Lung (tissue), 17 donors: ENCODE measurements at places on chromosomes 4 and X. TPM values are rescaled to one million over a fixed set of nuclear protein-coding genes. Genes with fewer than 3 reads are reported as not detected.
A peak's percentile ranks its signal among the peaks of the same experiment; 100 is the strongest.

IGSF1 gene
- total RNA-seq: 0.06 TPM

GRCh38 chr4:57462843-57463242 is 352.7 kb upstream of the IGFBP7 start:
- no peak overlapping the region for H3K27ac ChIP-seq
- peak; percentile 21 for DNase-seq
- no peaks in the 10 kb centered on the region for H3K27me3 ChIP-seq
- H3K4me3 ChIP-seq: no peak overlapping the region

DRD5 gene
- not detected for total RNA-seq

GRCh38 chrX:18457000-18457399 is 31.6 kb downstream of the CDKL5 start:
- DNase-seq: no peak
- H3K27me3 ChIP-seq: no peaks in the 10 kb centered on the region
- no peak overlapping the region for H3K4me3 ChIP-seq

- H3K36me3 ChIP-seq: no peaks in the 10 kb centered on the region
- H3K4me3 ChIP-seq: no peak overlapping the region
- H3K4me1 ChIP-seq: no peaks in the 10 kb centered on the region
These were observed 57.6 kb downstream of the SHISA3 start for GRCh38 chr4:42454755-42455420.

- no peaks in the 10 kb centered on the region for H3K27me3 ChIP-seq
- DNase-seq: no peak
- no peak overlapping the region for H3K4me3 ChIP-seq
- peak overlapping the region; percentile 11 for H3K27ac ChIP-seq
These were observed 3.8 kb downstream of the VEGFC start for GRCh38 chr4:176788971-176789370.

GIMD1 gene
- total RNA-seq: not detected

DNA sequence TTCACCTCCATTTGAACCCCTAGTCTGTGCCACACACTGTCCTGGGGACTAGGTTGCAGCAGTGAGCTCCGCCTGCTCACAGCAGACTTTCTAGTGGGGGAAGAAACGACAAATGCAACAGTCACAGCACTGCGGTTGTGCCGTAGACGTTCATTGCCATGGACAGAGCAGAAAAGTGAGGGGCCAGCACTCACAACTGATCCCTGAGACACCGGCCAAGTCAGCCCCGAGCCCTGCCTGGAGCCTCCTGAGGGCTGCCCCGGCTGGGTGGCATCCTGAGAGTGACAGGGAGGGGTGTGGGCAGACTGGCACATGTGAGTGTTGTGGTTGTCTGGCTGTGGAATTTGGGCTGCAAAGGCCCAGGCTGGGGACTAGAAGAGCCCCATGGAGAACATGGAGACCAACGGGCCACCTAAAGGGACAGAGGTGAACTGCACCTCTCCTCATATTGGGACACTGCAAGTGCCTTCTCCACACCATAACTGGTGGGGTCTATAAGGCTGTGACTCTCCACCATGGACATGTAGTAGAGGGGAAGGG is 4.6 kb downstream of the DUSP9 start:
- peak; percentile 10 for DNase-seq
- peaks cover 6% of the 10 kb centered on the region for H3K27me3 ChIP-seq
- H3K4me3 ChIP-seq: no peak overlapping the region

FAM184B gene
- total RNA-seq: 0.18 TPM

ASB12 gene
- total RNA-seq: not detected

- no peaks in the 10 kb centered on the region for H3K4me1 ChIP-seq
- no peaks in the 10 kb centered on the region for H3K27me3 ChIP-seq
- H3K4me3 ChIP-seq: no peak overlapping the region
- peak; percentile 89 for DNase-seq
- no peak overlapping the region for H3K27ac ChIP-seq
These were observed 37.7 kb upstream of the ARAF start for GRCh38 chrX:47523297-47523696.

- H3K27ac ChIP-seq: no peak overlapping the region
- H3K36me3 ChIP-seq: no peaks in the 10 kb centered on the region
- no peak for DNase-seq
- no peaks in the 10 kb centered on the region for H3K4me1 ChIP-seq
- H3K4me3 ChIP-seq: no peak overlapping the region
- peaks cover 51% of the 10 kb centered on the region for H3K27me3 ChIP-seq
These were observed 4.5 kb downstream of the BMX start for GRCh38 chrX:15505101-15505500.

- no peaks in the 10 kb centered on the region for H3K27me3 ChIP-seq
- H3K36me3 ChIP-seq: no peaks in the 10 kb centered on the region
- no peak overlapping the region for H3K27ac ChIP-seq
- H3K4me3 ChIP-seq: no peak overlapping the region
- no peaks in the 10 kb centered on the region for H3K4me1 ChIP-seq
These were observed 41.0 kb upstream of the CPEB2 start for GRCh38 chr4:14961292-14961691.

DNA sequence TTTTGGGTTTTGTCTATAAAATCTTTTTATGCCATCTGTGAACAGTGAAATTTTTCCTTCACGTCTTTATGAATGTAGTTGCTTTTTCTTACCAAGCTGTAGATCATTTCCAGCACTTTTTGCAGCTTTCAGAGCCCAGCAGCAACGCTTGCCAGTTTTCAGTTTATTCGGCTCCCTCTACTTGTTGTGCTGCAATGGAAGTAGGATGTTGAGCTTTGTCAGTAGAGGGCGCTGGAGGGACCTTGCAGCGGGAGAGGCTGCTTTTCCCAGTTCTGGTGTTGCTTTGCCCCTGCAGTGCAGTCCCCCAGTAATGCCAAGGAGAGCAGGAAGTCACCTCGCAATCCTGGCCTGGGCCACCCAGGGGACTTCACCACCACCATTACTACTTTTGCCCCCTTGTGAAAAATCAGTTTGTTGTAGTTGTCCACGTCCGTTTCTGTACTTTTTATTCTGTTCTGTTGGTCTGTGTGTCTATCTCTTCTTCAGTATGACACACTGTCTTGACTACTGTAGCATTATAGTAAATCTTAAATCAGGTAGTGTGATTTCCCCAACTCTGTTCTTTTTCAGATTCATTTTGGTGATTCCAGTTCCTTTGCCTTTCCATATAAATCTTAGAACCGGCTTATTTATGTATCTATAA is 21.8 kb downstream of the CMC4 start:
- H3K27ac ChIP-seq: no peak overlapping the region
- H3K4me1 ChIP-seq: no peaks in the 10 kb centered on the region
- no peaks in the 10 kb centered on the region for H3K27me3 ChIP-seq
- no peak overlapping the region for H3K4me3 ChIP-seq
- DNase-seq: peak; percentile 74

GRCh38 chr4:10732235-10732913 is 47.8 kb upstream of the CLNK start:
- no peaks in the 10 kb centered on the region for H3K36me3 ChIP-seq
- H3K27me3 ChIP-seq: no peaks in the 10 kb centered on the region
- H3K4me3 ChIP-seq: no peak overlapping the region
- DNase-seq: no peak

- no peaks in the 10 kb centered on the region for H3K27me3 ChIP-seq
- no peaks in the 10 kb centered on the region for H3K4me1 ChIP-seq
- H3K36me3 ChIP-seq: no peaks in the 10 kb centered on the region
- no peak overlapping the region for H3K4me3 ChIP-seq
- no peak overlapping the region for H3K27ac ChIP-seq
These were observed 155.6 kb downstream of the BMPR1B start for GRCh38 chr4:94913316-94913715.

GRCh38 chrX:101774340-101774739 is 114.7 kb upstream of the ARMCX2 start:
- H3K27me3 ChIP-seq: no peaks in the 10 kb centered on the region
- H3K36me3 ChIP-seq: no peaks in the 10 kb centered on the region
- H3K4me1 ChIP-seq: no peaks in the 10 kb centered on the region
- no peak overlapping the region for H3K27ac ChIP-seq
- DNase-seq: no peak

GRCh38 chr4:147370473-147370872 is 110.4 kb upstream of the EDNRA start:
- no peak overlapping the region for H3K4me3 ChIP-seq
- H3K27ac ChIP-seq: no peak overlapping the region
- no peak for DNase-seq
- H3K4me1 ChIP-seq: peaks cover 18% of the 10 kb centered on the region
- no peaks in the 10 kb centered on the region for H3K36me3 ChIP-seq

KCTD8 gene
- total RNA-seq: 0.17 TPM

RHOH gene
- total RNA-seq: 12.9 TPM

SLC25A14 gene
- 14.4 TPM for total RNA-seq

DNA sequence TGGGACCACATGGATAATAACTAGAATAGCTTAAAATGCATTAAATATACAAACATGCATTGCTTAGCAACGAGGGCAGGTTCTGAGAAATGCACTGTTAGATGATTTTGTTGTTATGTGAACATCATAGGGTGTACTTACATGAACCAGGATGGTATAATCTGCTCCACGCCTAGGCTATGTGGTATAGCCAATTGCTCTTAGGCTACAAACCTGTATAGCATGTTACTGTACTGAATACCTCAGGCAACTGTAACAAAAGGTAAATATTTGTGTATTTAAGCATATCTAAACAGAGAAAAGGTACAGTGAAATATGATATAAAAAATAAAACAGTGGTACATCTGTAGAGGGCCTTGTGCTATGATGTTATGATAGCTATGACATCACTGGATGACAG is 169.2 kb upstream of the IL15 start:
- H3K27me3 ChIP-seq: no peaks in the 10 kb centered on the region
- H3K4me1 ChIP-seq: no peaks in the 10 kb centered on the region
- no peaks in the 10 kb centered on the region for H3K36me3 ChIP-seq
- no peak for DNase-seq
- no peak overlapping the region for H3K27ac ChIP-seq

DNA sequence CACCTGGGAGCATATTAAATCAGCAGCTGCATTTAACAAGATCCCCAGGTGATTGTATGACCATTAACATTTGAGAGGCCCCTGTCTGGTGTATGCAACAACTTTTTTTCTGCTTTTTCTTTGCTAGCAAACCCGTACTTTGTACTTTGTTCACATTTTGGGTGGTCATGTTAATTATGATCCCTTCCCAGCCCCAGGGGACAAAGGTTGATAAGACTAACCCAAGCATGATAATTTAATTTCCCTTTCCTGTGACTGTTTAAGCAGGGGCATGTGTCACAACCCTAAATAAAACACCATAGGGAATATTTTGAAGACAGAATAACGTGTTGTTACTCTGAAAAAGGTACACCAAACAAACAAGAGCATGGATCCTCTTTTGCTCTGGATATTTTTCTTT is 332.0 kb downstream of the PCDH18 start:
- no peaks in the 10 kb centered on the region for H3K4me1 ChIP-seq
- no peak overlapping the region for H3K4me3 ChIP-seq
- H3K27me3 ChIP-seq: no peaks in the 10 kb centered on the region
- H3K36me3 ChIP-seq: no peaks in the 10 kb centered on the region
- no peak for DNase-seq

DNA sequence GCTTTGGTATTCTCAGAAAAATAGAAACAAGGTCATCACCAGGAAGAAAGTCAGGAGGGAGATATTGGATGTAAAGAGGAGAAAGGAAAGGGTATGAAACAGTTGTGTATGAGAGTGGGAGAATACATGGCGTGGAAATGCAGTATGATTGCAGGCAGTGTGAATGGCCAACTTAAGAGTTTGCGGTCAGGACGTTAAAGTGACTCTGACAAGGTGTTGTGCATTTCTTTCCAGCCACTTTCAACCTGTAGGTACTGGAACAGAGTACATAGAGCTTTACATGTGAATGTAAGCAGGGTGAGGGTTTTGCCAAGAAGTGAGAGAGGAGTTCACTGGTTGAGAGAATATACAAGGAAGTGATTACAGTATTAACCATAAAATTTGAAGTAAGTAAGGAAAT is 15.7 kb downstream of the ATP10D start:
- no peak overlapping the region for H3K27ac ChIP-seq
- H3K27me3 ChIP-seq: no peaks in the 10 kb centered on the region
- DNase-seq: no peak
- no peaks in the 10 kb centered on the region for H3K36me3 ChIP-seq

MID1 gene
- total RNA-seq: 25.8 TPM

DNA sequence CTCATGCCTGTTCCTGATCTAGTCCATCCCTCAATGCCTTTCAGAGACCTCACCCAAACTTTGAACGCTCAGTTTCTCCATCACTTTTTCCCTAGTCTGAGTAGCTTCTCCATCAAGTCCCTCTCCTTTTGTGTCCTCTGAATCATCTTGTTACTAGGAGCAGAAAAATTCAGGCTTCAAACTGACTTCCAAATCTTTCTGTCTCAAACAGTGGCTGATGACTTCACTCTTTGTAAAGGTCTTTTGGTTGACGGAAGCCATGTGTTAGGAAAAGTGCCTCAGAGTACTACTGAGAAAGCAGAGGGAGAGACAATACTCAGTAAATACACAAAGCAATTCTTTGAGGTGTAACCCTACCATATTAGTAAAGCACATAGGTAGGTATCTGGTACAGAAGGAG is 65.7 kb upstream of the CAMK2D start:
- no peak overlapping the region for H3K4me3 ChIP-seq
- DNase-seq: no peak
- H3K27ac ChIP-seq: no peak overlapping the region
- no peaks in the 10 kb centered on the region for H3K4me1 ChIP-seq
- H3K27me3 ChIP-seq: no peaks in the 10 kb centered on the region
- no peaks in the 10 kb centered on the region for H3K36me3 ChIP-seq
